ENCODE measurements at places on chromosomes 3 and 15.

- no peak for DNase-seq
Observed at GRCh38 chr15:99561476-99562230, 4.1 kb upstream of the MEF2A start.

DNA sequence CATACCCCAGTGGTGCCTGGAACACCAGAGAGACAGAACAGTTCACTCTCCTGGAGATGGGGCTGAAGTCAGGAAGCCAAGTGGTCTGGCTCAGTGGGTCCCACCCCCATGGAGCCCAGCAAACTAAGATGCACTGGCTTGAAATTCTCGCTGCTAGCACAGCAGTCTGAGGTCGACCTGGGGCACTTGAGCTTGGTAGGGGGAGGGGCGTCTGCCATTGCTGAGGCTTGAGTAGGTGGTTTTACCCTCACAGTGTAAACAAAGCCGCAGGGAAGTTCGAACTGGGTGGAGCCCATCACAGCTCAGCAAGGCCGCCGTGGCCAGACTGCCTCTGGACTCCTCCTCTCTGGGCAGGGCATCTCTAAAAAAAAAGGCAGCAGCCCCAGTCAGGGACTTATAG lies 272.0 kb downstream of the KLF13 start:
- no peak for DNase-seq

GRCh38 chr3:192957441-192958021 lies 39.9 kb upstream of the MB21D2 start:
- no peak for DNase-seq

- no peak for DNase-seq
Observed at GRCh38 chr3:71430941-71431552, 152.5 kb downstream of the FOXP1 start.

- no peak for DNase-seq
Observed at GRCh38 chr3:111668888-111669488, 73.8 kb upstream of the ZBED2 start.

DNA sequence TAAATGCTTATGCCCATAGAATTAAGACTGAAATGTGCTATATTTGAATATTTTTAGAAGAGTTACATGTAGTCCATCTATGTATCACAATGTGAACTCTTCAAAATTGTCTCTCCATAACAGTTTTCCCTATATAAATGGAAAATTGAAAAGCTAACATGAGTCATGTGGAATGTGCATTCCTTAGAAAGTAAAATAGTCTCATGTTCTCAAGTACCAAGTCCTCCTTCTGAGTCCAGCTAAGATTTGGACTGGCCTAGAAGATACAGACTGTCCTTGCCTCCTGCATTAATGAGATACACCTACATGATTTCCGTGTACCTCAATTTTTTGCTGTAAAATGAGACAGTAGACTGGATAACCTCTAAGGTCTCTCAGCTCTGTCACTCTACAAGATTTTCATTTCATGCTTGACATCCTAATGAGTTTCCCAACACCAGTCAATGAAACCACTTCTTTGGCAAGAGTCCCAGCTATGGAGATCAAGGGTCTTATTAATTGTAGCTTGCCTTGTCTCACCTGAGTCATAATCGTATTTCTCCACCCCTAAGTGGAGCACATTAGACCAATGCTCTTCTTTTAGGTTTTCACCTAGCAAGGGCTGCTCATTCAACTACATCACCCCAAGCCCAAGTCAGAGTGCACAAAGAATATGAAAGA lies 350.6 kb upstream of the IL12A start:
- DNase-seq: no peak

GRCh38 chr3:39181408-39182335 lies 10.7 kb downstream of the XIRP1 start:
- no peak for DNase-seq

DNA sequence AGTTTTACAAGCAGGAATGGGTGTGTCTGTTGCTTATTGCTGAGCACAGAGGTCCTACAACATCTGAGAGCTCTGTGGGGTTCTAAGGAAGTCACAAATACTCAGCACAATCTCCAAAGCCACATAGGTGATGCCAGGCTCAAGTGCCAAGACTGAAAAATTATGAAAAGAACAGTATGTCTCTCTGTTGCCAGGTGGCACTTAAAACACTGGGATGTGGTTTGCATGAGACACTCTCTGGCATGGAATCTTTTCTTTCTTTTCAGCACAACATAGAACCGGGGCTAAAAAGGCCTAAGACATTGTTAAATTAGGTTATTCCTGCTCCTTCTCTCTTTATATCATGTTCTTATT lies 127.3 kb upstream of the PRICKLE2 start:
- no peak for DNase-seq

DNA sequence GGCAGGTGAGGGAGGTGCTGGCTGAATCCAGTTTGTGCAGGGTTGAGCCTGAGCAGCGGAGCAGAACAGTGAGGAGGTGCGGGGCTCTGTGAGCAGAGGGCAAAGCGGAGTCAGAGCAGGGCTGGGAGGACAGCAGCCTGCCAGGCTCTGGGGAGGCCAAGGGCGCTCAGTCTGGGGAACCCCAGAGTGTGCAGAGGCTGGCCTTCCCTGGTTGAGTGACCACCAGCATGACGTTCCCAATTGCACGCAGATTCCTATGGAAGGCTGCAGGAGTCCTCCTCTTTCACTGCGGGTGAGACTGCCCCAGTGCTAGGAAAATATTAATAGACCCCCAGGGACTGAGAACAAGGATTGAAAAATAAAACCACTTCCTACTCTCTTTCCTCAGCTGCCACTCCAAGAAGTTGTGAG lies 13.2 kb downstream of the MRAS start:
- no peak for DNase-seq

DNA sequence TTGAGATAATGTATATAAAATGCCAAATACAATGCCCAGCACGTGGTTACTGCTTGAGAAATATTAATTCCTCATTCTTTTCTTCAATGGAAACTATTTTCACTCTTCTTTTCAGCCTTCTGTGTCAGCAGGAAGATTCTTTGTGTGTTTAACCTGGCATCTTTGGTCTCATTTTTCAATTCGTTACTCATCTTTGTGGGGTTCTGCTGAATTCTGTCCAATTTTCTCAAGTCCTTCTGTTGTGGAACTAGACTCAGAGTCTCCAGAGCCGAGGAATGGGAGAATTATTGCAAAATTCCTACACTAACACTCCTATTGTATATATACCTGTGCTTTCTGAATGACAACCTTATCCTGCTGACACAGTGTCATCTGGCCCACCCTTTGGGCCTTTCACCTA lies 96.8 kb upstream of the RGMA start:
- DNase-seq: no peak

DNA sequence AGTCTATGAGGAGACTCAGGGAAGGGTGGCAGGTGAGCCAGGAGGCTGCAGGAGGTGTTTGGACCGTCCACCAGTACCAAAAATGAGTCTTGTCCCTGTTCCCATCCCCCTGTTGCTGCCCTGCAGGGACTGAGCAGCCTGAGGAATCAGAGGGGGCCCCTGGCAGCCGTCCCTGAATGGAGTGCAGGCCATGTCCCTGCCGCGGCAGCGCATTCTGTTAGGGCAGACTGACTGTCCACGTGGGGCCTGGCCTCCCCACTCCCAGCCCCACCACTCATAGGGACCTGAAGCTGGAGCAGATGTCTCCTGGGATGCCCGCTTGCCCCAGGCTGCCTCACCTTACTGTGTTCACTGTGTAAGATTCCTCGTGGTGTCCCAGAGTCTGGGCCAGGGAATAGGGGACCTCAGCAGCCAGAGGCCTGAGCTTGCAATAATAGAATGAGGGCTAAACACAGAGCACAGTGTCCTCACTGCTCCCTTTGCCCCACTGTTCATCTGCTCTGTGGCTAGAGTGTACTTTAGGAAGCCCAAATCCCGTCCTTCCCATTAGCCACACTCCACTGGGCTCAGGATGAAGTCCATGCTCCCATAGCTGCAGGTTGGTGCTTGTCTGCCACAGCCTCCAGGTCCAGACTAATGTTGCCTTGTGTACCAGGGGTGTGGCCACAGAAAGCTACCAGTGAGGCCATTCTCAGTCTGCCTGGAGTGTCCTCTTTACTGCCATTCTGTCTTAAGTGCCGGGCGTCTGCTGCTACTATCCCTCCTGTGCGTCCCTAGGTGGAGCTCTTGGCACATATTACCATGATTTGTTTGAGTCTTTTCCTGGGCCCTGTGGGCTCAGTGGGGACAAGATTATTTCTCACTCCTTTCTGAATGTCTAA lies 63.2 kb downstream of the HCN4 start:
- no peak for DNase-seq

DNA sequence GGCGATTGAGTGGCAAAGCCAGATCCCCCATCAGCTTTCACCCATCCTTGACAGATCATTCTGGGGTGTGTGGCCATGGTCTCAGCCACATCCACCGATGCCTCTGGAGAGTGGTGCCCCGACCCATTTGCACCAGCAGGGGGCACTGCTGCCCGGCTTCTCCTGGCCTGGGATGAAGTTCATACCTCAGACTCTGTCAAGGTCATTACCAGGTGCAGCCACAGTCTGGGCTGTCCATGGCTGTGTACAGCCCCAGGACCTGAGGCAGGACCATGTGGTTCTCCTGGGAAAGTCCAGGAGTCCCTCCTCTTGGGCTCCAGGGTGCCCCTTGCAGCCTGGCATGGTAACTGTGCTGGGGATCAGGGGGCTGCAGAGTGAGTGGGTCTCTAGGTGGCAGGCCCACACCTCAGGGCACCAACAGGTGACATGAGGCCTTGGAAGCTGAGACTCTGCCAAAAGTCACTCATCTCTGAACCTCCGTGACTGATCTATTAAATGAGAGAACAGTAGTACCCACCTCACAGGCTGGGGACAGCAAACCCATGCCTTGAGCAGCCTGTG lies 67.2 kb downstream of the CACNA2D2 start:
- peak; percentile 48 for DNase-seq

DNA sequence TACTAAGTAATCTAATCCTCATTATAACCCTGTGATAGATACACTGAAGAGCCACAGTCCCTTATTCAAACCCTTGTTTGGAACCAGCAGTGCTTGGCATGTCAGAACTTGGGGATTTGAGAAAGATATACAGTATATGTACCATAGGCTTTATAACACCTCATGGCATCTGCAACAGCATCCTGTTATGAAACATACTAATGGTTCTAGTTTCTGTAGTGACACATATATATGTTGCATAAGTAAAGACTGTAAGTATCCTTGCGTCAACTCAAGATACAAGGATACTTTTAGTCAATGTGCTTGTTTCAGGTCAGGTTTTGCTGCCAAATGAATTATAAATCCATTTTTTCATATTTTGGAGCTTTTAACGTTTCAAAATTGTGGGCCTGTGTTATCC lies 58.5 kb downstream of the CCNL1 start:
- DNase-seq: no peak

DNA sequence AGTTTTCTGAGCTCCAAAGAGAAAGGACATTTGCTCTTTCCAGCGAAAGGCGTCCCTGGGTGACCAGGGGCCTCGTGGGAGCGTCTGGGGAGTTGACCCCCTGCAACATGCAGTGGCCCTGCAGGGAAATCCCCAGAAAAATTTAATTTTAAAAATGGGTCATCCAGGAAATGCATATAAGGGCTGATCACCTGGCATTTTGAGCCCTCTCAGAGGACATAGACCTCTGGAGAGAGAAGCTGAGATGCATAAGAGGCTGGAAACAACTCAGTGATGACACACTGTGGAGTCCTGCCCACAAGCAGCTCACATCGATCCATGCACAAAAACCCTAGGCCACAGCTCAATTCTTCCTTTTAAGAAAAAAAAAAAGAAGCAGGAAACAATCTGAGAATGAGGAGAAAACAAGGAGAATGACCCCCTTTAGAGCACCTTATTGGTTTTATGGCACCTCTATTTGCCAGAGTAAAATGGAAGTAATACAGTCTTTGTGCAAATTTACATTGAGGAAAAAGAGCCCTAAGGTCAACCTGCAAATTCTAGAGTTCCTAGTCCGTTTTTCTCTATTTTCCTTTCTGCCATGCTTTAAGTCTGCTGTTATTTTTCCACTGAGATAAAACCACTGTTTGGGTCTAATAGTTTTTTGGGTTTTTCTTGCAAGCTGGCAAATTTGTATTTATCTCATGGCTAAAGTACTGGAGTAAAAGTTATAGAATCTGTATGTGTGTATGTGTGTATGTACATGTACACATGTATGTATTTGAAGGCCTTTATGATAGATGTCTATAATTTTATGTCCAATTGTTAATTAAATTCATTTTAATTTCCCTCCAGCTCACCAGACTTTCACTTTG lies 6.9 kb upstream of the BDH1 start:
- no peak for DNase-seq

DNA sequence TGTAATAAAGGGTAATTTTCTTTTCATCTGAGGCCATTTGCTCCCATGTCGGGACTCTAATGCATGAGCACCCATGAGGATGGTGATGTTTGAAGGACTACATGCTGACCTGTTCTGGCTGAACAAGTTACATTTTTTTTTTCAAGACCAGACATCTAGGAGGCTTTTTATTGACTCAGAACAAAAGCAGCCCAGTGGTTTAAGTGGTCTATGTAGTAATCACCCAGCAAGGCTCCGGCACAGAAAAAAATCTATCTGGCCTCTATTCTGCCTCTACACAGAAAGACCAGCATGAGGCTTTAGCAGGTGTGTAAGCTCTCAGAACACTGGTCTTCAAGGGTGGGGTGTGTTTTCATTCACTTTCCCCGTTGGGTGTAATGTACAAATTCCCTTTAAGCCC lies 95.1 kb upstream of the ZBED2 start:
- no peak for DNase-seq

DNA sequence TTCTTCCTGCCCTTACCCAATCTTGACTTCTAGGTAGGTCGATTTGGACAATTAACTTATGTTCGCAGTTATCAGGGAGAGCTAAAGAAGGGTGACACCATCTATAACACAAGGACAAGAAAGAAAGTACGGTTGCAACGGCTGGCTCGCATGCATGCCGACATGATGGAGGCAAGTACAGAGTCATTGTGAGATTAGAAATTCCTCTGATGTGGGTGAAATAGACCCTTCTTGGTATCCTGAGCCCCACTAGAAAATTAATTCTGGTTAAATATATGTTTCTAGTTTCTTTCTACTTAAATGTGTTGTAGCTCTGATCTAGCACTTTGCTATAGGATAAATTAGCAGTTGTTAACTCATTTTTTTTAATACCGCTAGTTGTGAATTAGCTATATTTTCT lies 13.6 kb downstream of the LXN start:
- no peak for DNase-seq

GRCh38 chr15:95973566-95974256 lies 356.8 kb upstream of the NR2F2 start:
- no peak for DNase-seq

GRCh38 chr15:53837263-53837662 lies 77.8 kb upstream of the WDR72 start:
- DNase-seq: no peak

DNA sequence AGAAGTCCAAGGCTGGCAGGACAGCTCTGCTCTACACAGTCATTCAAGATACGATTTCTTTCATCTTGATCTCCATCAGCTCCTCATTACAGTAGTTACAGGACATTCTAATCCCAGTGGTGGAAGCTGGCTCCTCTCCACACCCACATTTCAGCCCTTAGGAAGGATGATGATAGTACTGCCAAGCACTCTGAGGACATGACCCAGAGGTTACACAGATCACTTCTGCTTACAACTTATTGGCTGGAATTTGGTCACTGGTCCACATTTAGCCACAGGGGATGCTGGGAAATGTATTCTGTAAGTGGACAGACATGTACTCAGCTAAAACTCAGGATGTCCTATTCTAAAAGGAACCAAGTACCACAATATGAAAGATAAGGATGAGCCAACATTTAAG lies 77.1 kb downstream of the IQCH start:
- no peak for DNase-seq
